Inflammatory macrophage (primary cell): ENCODE measurements at places on chromosomes 3 and 15.

GRCh38 chr3:156260331-156260730 is 140.0 kb downstream of the KCNAB1 start:
- DNase-seq = no peak

DNA sequence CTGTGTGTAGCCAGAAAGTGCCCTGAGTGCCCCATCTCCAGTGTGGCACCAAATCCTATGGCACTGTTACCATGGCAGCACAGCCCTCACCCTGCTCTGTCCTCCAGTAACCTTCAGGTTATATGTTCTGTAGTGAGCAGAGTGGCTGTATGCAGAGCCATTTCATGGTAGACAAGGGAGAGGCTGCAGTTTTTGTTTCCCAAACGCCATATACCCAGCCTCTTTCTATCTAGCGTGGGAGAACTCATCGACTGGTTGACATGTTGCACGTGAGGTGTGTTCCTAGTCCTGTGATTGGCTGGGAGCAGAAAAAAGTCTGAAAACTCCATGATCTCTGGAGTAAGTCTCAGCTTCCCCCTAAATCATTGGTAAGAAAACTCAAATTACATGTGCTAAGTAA is 2.0 kb downstream of the SIDT1 start:
- DNase-seq = no peak

GRCh38 chr3:54668236-54668635 is 259.6 kb downstream of the LRTM1 start:
- DNase-seq = no peak

- no peak for DNase-seq
These were observed 417.0 kb downstream of the ROBO2 start for GRCh38 chr3:77456906-77457305.

DNA sequence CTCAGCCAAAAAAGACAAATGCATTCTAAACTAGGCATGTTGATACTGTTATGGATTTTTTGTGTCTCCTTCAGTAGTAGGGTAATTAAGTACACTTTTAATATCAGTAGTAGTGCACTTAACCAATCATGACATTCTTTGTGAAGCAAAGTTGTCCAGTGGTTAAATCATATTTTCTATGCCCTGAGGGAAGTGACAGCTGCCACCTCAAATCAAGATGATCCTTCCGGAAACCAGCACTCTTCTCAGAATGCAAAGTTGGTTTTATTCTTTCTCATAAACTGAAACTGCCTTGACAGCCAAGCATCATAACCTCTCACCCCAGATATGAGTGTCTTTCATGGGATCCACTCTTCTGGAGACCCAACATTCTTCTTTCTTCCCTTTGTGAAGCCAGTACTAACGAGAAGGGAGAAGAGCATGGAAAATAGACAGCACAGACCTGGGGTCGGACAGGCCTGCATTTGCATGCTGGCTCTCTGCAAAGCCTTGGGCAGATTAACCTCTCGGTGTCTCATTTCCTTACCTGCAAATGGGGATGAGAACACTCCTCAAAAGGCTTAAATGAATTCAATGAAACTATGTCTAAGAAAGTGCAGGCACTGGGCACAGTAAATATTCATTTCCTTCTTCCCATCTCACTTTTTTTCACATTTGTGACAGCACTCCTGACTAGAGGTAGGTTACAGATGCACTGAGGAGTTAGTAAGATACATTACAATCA is 13.2 kb downstream of the AAGAB start:
- no peak for DNase-seq
